Adrenal gland (tissue), 19 donors: ENCODE measurements at places on chromosomes 3 and 15. TPM values are rescaled to one million over a fixed set of nuclear protein-coding genes. Genes with fewer than 3 reads are reported as not detected.

CDHR4 gene
- not detected for polyA plus RNA-seq

GTF2A2 gene
- polyA plus RNA-seq: 63.6 TPM

ARHGEF26 gene
- polyA plus RNA-seq: 4.7 TPM

DNAJA4 gene
- 18.8 TPM for polyA plus RNA-seq

GOLGA6L22 gene
- polyA plus RNA-seq: not detected

RLBP1 gene
- 0.16 TPM for polyA plus RNA-seq

PAK6 gene
- polyA plus RNA-seq: 6.0 TPM

CCR1 gene
- polyA plus RNA-seq: 8.5 TPM

ZNF80 gene
- polyA plus RNA-seq: not detected

C15orf61 gene
- 4.4 TPM for polyA plus RNA-seq

SV2B gene
- 0.16 TPM for polyA plus RNA-seq

LRRC57 gene
- 3.3 TPM for polyA plus RNA-seq

POTEB3 gene
- polyA plus RNA-seq: not detected

PFN2 gene
- 28.6 TPM for polyA plus RNA-seq

UCN2 gene
- polyA plus RNA-seq: not detected

FAM3D gene
- polyA plus RNA-seq: 0.17 TPM

NRG4 gene
- polyA plus RNA-seq: 3.9 TPM

ERICH6 gene
- not detected for polyA plus RNA-seq

SHF gene
- 5.7 TPM for polyA plus RNA-seq

PLSCR2 gene
- polyA plus RNA-seq: not detected

SAMD7 gene
- not detected for polyA plus RNA-seq

PCSK6 gene
- polyA plus RNA-seq: 0.88 TPM

TTBK2 gene
- 6.6 TPM for polyA plus RNA-seq

MEGF11 gene
- polyA plus RNA-seq: 0.13 TPM

ARHGAP31 gene
- polyA plus RNA-seq: 4.6 TPM

ETV5 gene
- 55.6 TPM for polyA plus RNA-seq

OR5H6 gene
- polyA plus RNA-seq: not detected

AADACL2 gene
- polyA plus RNA-seq: not detected

ADAMTS7 gene
- polyA plus RNA-seq: 27.7 TPM

RARRES1 gene
- 8.2 TPM for polyA plus RNA-seq

AZI2 gene
- 29.8 TPM for polyA plus RNA-seq

DHFR2 gene
- 9.2 TPM for polyA plus RNA-seq

CCDC54 gene
- not detected for polyA plus RNA-seq

ARPP19 gene
- polyA plus RNA-seq: 19.1 TPM

STRIT1 gene
- polyA plus RNA-seq: not detected

IQCF5 gene
- not detected for polyA plus RNA-seq

HERC2 gene
- polyA plus RNA-seq: 24.9 TPM
